ENCODE measurements at places on chromosomes 16 and 17.
A peak's percentile ranks its signal among the peaks of the same experiment; 100 is the strongest.

DNA sequence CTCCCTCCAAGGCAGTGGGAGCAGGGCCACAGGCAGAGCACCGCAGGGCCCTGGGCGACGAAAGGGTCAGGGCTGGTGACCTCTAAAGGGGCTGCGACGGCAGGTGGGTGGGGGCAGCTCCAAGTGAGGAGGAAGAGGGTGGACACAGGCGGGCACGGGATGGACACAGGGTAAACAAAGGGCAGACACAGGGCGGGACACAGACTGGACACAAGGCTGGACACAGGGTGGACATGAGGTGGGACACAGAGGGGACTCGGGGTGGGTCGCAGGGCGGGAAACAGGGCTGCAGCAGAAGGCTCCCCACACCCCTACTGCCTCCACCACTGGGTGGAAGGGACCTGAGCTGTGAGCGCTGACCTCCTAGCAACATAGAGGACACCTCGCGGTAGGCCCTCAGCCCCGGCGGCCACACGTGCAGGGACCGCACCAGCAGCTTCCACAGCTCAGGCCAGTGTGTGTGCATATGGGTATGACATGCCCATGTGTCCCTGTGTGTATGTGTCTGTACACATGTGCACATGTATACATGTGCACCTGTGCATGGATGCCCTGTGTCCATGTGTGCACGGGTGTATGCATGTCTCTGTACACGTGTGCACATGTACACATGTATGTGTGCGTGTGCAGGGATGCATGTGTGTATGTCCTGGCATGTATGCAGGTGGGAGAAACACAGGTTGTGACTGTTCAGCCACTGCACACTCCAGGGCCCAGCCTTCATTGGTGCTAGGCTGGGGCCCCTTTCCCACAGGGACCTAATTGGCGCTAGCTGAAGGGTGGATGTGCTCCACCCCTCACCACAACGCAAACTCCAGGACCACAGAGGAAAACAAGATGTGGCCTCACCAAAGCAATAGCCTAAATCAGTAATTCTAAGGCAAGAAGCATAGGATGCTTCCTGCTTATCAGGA is 7.6 kb downstream of the LMF1 start:
- no peak for DNase-seq

GRCh38 chr16:89200850-89201411 is 594 bp upstream of the SLC22A31 start:
- DNase-seq, result no peak

DNA sequence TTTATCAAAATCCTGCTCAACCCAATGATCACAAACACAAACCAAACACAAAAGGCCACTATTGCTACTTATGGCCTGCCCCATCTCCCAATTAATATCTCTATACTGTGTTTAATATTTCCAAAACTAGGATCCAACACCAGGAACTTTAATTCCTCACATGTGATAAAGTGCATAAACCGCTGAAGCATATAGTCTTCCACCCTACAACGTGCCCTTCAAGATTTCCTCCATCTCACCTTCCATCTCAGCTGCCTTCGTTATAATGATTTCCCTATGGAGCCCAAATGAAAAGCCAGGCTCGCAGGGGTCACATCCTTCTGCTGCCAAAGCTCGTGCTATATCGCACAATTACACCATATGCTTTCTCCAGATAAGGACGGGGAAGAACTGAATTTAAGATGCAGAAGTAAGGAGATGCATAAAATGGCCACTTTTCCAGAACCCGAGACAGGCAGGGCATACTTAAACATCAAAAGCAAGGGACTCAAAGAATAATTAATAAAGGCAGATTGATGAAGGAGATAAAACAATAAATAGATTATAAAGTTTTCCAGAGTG is 1.8 kb downstream of the MYH10 start:
- DNase-seq, result no peak

DNA sequence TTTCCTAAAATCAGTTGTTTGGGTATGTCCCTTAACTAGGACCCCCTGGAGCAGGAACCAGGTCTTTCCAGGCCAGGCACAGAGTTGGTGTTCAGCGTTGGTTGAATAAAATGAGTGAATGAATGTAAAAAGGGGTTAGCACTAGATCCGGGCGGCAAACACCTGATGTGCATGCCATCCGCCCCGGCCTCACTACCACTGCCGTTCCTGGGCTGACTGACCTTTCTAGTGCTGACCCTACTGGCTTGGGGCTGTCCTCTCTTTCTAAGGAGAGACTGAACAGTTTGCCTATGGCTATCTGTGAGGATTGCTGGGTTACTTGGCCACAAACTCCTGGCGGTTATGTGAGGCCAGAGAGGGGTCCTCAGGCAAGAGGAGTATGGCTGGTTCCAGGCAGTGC is 10.1 kb upstream of the PHF12 start:
- DNase-seq, result no peak

GRCh38 chr17:75498039-75498725 is 17.2 kb downstream of the CASKIN2 start:
- no peak for DNase-seq

DNA sequence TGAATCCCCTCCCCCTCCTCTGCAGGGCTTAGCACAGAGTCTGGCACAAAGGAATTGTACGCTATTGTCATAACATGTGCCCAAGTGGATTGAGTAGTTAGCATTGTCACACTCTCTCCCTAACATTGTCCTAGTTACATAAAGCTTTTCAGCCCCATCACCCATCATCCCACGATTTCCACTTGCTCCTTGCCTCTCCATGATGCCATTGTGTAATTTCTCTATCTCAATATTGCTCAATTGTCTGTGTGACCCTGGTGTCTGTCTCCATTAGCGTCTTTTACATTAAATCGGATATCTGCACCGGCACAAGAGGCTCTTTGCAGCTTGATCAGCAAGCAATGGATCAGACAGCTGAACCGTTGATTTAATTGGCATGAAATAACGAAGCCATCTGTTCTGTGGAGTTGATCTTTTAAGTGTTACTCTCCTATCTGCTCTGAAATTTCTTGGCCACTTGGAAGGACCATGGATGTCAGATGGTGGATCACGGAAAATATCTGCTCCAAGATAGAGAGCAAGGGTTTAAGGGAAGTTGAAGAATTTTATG is 77.0 kb upstream of the HS3ST4 start:
- no peak for DNase-seq

GRCh38 chr17:12429116-12429515 is 236.6 kb upstream of the MYOCD start:
- no peak for DNase-seq

GRCh38 chr17:62968445-62968923 is 2.4 kb downstream of the TANC2 start:
- peak; percentile 57 for DNase-seq

DNA sequence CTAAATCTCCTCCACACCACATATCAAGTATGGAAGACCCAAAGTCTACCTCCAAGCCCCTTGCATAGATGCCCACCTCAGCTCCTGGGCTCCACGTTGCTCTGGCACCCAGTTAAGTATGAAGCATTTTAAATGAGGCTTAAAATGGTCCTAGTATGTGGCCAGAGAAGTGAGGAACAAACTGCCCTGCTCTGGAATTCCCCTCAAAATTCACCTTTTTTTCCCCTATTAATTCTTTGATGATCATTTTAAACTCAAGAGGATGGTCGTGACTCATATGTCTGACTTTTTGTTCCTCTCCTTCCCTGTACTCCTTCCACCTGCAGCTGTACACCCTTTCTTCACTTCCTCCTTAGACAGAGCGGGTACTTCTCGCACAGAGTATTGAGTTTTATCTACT is 234.5 kb upstream of the MYOCD start:
- no peak for DNase-seq

- DNase-seq, result no peak
Observed at GRCh38 chr17:66720027-66720426, 114.9 kb upstream of the CACNG5 start.

DNA sequence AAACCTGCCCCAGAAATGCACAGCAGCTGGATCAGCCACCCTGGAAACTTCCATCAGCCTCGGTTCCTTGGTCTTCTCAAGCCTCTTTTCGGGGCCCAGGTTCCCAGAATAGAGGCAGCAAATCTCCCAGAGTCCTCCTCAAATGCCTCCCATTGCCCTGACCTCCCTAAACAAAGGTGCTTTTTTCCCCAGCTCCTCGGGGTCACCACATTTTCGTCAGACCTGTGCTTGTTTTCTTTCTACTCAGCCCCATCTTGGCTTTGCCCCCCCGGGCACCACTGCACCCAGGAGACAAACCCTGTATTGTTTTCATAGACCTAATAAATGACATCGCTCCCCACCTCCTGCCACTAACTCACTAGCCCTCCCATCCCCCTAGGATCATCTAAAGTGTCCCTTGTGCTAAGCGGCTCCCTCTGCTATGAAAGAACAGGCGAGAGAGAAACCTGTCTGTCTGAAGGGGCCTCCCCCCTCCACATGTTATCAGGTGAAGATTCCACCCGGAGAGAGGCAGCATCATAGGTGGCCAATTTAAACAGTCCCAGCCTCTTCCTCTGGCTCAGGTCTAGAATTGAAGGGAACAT is 451.1 kb downstream of the SOX9 start:
- DNase-seq, result no peak

- DNase-seq, result peak; percentile 80
Observed at GRCh38 chr16:24041834-24042631, 206.2 kb downstream of the PRKCB start.

DNA sequence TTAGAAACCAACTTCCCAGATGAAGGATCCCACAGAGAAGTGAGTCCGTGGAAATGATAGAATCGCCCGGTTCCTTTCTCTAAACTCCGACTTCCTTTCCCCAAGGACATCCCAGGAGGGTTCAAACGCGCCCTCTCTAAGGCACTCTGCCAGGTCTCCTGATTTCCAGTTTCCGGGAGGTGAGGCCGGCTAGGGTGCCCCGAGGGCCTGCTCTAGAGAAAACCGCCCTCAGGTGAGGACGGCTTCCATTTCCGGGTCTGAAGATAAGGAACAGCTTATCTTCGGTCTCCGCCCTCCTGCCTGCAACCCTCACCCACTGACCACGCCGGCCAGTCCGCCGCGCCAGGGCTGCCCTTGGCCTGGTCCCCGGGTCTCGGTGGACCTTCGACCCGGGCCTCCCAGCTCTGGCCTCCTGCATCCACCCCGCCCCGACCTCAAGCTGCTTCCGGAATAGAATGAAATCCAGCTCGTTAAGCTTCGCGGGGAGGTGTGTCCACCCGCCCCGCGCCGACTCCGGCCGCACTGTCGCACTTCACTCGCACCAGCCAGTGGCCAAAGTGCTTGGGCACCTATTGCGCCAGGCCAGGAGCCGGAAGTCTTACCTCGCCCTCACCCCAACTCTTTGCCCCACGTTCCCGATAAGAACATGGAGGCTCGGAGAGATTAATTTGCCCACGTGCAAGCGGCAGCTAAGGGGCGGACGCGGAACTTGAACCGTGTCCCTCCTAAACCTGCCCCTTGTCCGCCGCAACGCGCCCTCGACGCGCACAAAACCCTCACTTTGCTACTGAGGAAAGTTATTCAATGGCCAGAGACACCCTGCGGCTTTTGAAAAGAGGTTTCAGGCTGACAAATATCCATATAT is 836 bp upstream of the MMP15 start:
- DNase-seq, result no peak

DNA sequence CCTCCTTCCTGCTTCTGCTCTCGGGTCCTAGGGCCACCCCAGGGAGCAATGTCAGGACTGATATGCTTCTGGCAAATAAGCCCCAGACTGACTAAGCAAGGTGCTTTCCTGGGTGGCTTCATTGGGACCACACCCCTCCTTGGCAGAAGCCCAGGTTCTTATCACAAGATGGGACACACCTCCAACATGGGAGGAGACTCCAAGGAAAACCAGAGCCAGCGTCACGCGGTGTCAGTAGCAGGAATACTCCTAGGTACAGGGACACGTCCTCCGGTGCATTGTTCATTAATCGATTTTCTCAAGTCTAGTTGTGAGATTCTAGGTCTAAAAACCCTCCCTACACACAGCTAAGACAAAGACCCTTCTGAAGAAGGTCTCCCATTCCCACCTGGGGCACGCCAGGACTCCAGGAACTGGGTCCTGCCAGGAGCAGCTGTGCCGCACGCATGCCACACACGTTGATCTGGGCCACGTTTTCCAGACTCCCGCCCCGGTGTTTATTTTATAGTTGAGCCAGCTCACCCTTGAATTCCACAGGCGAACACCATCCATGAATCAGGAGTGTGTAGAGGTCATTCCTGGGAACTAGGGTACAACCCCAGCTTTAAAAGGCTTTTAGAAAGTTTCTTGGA is 30.8 kb downstream of the FA2H start:
- DNase-seq, result no peak

GRCh38 chr17:28796062-28796461 is 46.5 kb downstream of the FAM222B start:
- no peak for DNase-seq

DNA sequence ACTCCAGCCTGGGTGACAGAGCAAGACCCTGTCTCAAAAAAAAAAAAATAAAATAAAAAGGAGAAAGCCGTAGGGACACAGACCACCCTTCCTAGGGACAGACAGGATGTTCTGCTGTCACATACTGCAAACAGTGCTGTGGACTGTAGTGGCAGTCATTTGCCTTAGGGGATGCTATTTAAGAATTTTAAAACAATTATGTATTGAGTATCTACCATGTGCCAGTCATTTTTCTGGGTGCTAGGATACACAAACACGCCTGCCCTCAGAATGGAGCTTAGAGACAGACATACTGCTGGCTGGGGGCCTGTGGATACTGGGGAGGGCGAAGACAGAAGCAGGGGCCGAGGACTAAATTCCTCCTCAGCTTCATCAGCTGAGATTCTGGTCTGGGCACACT is 45.5 kb downstream of the MRC2 start:
- DNase-seq, result no peak

DNA sequence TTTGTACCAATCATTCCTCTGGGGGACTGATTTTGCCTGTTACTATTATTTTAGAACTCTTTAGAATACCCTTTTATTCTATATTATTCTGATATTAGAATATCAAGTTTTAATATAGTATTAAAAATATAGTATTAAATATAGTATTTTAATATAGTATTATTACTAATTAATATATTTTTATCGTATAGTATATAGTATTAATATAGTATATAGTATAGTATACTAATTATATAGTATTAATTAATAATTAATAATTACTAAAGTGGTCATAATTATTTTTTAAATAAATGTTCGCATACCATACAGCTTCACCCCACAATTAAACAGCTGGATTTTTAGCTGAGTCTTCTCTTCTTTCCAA is 73.3 kb downstream of the GNAO1 start:
- no peak for DNase-seq

GRCh38 chr16:35735403-35736251 is 2276.2 kb downstream of the TP53TG3F start:
- DNase-seq, result no peak

- DNase-seq, result no peak
Observed at GRCh38 chr17:57511475-57512123, 233.5 kb downstream of the CCDC182 start.

DNA sequence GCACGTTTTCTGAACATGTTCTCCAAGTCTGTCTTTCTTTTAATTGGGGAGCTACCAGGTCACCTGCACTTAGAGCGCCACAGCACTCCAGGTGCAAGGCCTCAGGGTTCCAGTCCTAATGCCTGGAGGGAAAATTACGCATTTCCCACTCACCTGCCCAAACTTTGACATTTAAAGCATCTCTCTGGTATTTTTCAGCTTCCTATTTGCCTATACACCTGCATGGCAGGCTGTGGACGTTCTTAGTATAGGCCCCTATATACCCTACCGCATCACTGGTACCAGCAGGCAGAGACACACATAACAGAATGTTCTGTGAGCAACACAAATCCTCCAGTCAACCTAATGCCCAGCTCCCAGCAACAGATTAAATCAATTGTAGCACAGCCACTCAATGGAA is 213.3 kb downstream of the MRTFB start:
- DNase-seq, result no peak

- DNase-seq, result no peak
Observed at GRCh38 chr16:2492292-2492691, 17.4 kb downstream of the TBC1D24 start.

GRCh38 chr16:46817961-46818360 is 13.0 kb downstream of the C16orf87 start:
- no peak for DNase-seq
